ENCODE measurements at places on chromosomes 5 and 9. TPM values are rescaled to one million over a fixed set of nuclear protein-coding genes. Genes with fewer than 3 reads are reported as not detected.

- no peak for DNase-seq
- H3K4me1 ChIP-seq = no peaks in the 10 kb centered on the region
- no peaks in the 10 kb centered on the region for H3K27me3 ChIP-seq
- no peaks in the 10 kb centered on the region for H3K36me3 ChIP-seq
- no peak overlapping the region for H3K4me3 ChIP-seq
- no peak overlapping the region for H3K27ac ChIP-seq
These were observed 1247.4 kb downstream of the EFNA5 start for GRCh38 chr5:106423109-106423897.

DNA sequence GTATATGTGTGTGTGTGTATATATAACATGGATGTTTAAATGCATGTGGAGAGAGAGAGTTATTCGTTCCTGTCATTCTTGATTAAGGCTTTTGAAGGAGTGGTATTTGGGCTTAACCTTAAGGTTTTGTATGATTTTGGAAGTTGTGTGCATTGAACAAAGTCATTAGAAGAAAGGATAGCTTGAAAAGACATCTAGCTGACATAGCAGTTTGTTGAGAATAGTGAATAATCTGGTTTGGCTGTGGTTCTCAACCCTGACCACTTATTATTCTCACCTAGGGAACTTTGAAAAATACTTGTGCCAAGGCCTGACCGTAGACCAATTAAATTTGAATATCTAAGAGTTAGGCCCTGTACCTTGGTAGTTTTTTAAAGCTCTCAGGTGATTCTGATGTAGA lies 141.1 kb upstream of the SH3GL2 start:
- H3K4me1 ChIP-seq = no peaks in the 10 kb centered on the region
- H3K27me3 ChIP-seq = no peaks in the 10 kb centered on the region
- H3K36me3 ChIP-seq = peaks cover 12% of the 10 kb centered on the region
- no peak for DNase-seq
- H3K4me3 ChIP-seq = no peak overlapping the region
- no peak overlapping the region for H3K27ac ChIP-seq

DNA sequence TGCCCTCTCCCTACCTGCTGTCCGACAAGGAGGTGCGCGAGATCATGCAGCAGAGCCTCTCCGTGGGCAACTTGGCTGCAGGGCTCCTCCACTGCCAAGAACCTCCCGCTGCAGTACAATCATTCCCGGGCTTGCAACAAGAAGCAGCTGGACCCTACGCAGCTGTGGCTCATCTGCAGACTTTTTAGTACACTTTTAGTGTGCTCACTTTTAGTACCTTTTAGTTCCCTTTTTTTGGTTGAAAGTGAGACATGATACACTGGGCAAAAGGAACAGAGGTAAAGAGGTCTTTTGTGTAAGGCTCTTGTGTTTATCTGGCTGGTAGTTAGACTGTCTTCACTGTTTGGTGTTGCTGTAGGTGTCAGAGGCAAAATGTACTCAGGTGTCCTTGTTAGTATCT lies 58.1 kb upstream of the SPTLC1 start:
- no peak overlapping the region for H3K27ac ChIP-seq
- H3K4me1 ChIP-seq = no peaks in the 10 kb centered on the region
- H3K4me3 ChIP-seq = no peak overlapping the region
- no peaks in the 10 kb centered on the region for H3K36me3 ChIP-seq
- no peaks in the 10 kb centered on the region for H3K27me3 ChIP-seq
- DNase-seq = no peak

DNA sequence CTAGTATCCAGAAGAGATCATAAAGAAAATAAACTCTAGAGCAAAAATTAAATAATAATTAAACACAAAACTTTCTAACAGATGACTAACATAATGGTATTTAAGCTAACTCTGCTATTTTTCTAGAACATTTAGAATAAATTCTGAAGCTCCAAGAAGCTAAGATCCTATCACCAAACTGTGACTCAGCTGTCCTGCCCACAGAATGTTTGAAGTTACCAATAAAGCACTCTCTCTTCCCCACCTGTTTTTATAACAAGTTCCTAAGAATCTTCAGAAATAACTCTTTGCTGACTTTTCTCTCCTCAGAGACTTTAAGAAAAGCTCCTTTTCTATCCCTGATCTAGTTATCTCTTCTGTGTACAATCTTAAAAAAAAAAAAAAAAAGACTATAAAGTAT lies 6.0 kb upstream of the EFNA5 start:
- H3K27ac ChIP-seq = no peak overlapping the region
- no peaks in the 10 kb centered on the region for H3K27me3 ChIP-seq
- H3K4me1 ChIP-seq = peaks cover 2% of the 10 kb centered on the region
- no peaks in the 10 kb centered on the region for H3K36me3 ChIP-seq
- no peak for DNase-seq

DNA sequence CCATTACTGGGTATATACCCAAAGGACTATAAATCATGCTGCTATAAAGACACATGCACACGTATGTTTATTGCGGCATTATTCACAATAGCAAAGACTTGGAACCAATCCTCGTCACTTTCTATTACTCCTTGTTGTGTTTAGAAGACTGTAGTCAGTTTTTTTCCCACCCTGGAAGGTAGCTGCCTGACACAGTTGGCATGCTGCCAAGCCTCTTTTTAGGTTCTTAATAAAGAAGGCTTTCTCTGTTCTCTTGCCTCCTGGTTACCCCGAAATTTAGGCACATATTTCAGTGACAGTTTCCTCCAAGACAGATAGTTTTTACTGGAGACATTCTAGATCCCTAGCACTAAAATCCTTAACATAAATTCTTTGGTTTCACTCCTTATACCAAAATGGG lies 205.4 kb upstream of the PCSK5 start:
- DNase-seq = no peak
- H3K27me3 ChIP-seq = no peaks in the 10 kb centered on the region
- no peaks in the 10 kb centered on the region for H3K4me1 ChIP-seq
- no peak overlapping the region for H3K27ac ChIP-seq
- H3K36me3 ChIP-seq = no peaks in the 10 kb centered on the region

The CAMSAP1 gene
- total RNA-seq = 21.1 TPM

All from lung (tissue), 17 donors.